ENCODE measurements at places on chromosomes 6 and 20.

DNA sequence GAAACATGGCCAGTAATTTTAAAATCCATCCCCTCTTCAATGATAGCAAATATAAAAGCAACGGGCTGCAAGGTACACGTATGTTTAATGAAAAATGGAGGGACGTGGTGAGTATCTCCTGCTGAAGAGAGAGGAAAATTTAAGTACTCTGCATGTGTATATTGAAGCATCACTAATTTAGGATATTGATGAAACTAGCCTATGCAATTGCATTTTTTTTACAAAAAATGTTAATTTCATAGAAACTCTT is 362 bp upstream of the TMX4 start:
- no peak for DNase-seq

- no peak for DNase-seq
These were observed 77.0 kb downstream of the PLCB1 start for GRCh38 chr20:8209061-8209460.

DNA sequence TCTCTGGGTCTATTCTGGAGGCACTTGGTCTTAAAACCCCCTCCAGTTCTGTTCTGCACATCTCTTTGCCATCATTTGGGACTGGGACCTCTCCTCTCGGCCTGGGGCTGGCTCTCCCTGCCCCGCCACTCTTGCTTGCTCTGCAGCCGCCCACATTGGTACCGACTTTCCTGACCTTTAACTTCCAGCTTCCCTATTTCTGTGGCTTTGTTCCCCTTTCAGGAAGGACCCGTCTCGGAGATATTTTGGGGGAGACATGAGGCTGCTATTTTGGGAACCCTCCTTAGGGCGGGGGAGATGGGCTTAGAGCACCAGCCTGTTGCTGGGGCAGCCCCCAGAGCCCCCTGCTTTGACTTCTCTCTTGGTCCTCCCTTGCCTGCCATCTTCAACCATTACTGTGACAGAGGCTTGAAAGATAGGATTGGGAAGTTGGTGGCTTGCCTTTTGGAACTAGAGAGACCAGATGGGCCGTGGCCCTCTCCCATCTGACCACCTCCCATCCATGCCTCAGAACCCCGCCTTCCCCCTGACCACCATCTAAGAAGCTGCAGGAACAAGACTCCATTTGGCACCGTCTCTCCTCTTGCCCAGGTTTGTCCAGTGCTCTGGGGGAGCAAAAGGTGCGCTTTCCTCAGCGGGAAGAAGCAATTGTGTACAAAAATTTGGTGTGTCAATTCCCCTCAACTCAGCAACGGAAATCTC is 914 bp downstream of the TREM2 start:
- no peak for DNase-seq

GRCh38 chr6:93136111-93136510 is 283.2 kb downstream of the EPHA7 start:
- DNase-seq = no peak

- no peak for DNase-seq
These were observed 32.8 kb upstream of the NTSR1 start for GRCh38 chr20:62675877-62676260.

DNA sequence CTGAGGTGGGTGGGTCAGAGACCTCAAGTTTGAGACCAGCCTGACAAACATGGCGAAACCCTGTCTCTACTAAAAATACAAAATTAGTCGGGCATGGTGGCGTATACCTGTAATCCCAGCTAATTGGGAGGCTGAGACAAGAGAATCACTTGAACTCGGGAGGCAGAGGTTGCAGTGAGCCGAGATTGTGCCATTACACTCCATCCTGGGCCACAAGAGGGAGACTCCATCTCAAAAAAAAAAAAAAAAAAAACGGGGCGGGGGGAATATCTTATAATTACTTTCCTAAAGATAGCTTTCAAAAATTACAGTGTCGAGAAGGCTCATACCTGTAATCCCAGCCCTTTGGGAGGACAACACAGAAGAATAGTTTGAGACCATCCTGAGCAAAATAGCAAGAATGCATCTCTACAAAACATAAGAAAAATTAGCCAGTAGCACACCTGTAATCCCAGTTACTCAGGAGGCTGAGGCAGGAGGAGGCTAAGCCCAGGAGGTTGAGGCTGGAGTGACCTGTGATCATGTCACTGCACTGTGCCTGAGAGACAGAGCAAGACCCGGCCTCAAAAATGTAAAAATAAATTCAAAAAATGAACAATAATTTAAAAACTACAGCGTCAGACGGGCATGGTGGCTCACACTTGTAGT is 25.8 kb downstream of the CBFA2T2 start:
- DNase-seq = no peak

- DNase-seq = no peak
These were observed 25.3 kb upstream of the CHD6 start for GRCh38 chr20:41643504-41643938.

DNA sequence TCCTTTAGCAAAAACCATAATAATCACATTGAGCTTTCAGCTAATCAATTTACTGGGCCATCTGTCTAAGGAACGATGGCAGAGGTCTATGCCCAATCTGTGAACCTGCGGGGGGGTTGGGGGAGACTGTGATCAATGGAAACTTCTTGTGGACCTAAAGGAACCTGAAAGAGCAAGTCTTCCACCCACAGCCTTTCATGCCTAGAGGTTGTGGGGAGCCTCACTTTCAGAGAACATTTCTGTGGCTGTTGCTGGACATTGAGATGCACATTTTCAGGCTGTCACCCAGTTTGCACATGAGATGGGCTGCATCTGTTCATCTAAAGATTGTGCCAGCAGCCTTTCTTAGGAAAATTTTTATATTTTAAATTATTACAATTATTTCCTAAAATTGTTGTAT is 310.0 kb upstream of the SPTLC3 start:
- no peak for DNase-seq

GRCh38 chr6:52189974-52190373 is 3.8 kb downstream of the IL17A start:
- no peak for DNase-seq

GRCh38 chr6:17417817-17418216 is 24.4 kb downstream of the CAP2 start:
- no peak for DNase-seq

DNA sequence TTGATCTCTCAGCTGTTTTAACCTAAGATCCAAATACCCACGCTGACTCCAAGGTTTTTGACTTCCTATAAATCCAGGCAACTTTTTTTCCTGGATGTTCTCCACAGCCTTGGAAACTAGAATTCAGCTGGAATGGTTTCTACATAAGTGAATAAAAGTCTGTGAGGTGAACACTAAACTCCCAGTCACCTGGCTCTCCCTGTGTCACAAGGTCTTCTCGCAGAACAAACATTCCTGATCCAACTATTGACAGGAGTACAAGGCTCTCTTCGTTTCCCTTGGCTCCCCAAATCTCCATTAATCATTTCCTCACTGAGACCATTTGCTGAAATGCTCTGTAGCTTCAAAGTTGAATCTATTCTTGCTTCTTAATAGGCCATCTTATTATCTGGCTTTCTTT is 265.7 kb downstream of the ADGRG6 start:
- DNase-seq = no peak

DNA sequence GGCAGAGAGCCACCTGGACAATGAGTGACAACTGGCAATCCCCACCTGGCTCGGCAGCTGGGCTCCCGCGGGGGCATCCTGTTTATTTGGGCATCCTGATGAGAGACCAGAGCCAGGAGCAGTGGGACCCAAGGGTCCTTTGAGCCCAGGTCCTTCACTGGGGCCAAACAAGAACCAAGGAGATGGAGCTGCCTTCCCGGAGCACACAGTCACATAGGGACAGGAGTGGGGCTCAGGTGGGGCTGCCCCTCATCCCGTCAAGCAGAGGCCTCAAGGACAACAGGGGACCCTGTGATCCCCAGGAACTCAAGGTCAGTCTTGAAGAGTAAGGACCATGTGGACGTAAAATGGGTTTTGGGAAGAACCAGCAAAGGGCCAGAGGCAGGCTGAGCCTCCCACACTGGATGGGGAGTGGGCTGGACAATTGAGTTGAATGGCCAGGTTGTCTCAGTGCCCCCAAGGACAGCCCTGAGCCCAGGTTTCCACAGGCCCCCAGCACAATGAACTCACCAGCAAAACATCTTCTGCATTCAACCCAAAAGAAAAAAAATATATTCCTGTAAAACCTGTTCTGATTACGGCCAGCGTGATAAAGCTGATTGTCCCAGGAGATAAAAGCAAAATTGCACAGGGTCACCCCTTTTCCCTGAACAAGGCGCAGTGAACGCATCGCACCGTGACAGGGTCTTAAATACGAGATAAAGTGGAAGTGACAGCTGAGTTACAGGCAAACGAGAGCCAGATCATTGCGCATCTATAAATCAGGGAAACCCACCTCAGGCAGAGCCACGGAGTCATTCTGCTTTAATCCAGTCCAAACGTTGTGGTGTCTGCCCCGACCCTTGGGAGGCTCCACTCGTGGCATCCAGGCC is 86.2 kb downstream of the ANKRD60 start:
- DNase-seq = no peak

DNA sequence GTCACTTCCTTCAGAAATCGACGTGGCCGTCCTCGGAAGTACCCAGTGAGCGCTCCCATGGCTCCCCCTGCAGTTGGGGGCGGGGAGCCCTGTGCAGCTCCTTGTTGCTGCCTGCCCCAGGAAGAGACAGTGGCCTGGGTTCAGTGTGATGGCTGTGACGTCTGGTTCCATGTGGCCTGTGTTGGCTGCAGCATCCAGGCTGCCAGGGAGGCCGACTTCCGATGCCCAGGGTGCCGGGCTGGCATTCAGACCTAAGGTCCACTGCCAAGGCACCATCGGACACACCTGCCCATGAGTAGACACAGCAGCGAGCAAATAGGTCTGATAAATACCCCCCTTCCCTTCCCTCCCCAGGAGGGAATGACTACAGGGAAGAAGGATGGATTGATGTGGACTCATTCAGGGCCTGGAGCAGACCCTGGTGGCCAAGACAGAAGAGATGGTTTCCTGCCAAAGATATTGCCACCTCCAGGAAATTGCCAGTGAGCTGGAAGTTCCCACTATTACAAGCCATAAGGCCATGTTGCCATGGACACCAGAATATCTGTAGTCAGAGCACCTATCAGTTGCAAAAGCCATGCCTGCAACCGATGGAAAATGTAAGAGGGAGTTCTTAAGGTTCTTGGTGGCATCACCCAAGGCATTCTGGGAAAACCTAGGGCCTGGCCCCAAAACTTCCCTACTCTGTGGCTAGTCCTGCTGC is 4.2 kb downstream of the TCF19 start:
- no peak for DNase-seq

GRCh38 chr20:48192109-48192508 is 406.8 kb upstream of the SULF2 start:
- no peak for DNase-seq

DNA sequence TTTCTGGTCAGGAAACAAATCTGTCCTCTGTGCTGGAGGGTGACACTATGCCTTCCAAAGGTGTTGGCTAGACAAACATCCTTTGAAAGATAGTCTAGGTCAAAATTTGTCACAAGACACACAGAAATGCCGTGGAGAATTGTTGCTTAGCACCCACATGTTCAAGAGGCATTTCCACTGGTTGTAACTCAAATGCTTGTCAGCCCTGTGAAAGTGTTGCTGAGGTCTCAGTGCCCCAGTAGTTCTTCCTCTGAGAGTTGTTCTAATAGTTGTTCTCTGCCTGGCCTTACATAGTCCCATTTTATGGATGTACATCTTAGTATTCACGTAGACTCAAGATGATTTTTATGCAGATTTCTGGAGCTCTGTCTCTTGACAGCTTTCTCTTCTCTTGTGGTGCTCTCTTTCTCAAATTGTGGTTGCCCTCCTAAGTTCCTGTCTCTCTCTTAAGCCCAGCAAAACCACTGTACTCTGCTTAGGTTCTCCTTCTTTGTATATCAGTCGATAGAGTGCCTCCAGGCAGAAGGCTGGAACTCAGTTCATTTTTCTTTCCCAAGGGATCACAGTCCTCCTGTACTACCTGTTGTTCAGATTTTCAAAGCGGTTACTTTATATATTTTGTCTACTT is 39.5 kb upstream of the REV3L start:
- no peak for DNase-seq

DNA sequence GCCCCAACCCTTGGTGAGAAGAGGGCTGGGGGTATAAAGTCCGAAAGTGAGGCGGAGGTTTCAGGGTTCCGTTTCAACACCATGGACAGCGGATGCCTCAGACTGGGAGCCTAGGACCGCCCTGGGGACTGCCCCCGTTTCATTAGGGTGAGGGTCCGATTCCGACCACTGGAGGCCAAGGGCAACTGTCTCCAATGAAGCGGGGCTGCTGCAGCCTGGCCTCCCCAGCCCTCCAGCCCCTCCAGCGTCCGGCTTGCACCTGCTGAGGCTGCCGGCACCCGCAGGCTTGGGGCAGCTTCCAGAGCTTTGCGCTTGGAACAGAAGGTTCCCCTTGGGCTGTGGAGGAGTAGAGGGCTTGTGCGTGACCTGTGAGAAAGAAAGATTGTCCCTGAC is 39.9 kb downstream of the YTHDF1 start:
- no peak for DNase-seq

DNA sequence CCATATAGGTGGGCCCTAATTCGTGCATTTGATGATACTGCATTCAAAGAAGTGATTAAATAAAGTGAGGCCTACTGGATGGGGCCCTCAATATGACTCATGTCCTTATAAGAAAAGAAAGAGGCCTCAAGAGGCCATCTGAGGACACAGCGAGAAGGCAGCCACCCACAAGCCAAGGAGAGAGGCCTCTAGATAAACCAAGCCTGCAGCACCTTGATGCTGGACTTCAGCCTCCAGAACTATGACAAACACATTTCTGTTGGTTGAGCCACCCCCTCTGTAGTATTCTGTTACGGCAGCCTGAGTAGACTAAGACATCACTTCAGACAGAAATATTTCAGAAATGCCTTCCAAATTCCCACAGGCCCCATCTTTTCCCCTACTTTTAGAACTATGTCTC is 82.5 kb upstream of the PLEKHG1 start:
- DNase-seq = no peak

DNA sequence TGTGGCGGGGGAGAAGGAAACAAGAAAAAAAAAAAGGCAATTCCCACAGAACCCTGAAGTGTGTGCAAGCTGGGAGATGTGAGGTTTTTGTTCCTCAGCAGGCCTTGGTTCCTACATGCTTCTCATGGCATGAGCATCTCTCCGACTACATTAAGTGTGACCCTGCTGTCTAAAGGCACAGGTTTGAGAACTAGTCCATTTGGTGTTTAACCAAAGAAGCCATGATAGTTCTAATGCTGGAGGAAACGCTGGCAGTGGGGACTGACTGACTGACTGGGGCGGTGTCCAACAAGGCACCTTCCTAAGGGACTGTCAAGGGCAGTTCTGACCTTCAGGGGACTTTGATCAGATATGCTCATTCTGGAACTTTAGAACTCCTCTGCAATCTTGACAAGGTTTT is 3.8 kb downstream of the TXNDC5 start:
- DNase-seq = no peak

GRCh38 chr6:11366183-11366933 is 133.9 kb upstream of the NEDD9 start:
- DNase-seq = no peak

All from stimulated activated CD8-positive, alpha-beta memory T cell treated with anti-CD3 and anti-CD28 coated beads, Interleukin-12 subunit alpha, Interleukin-12 subunit beta, amount 100 ng/mL, for 1 hour (primary cell).